ENCODE measurements at places on chromosomes 16 and 17. TPM values are rescaled to one million over a fixed set of nuclear protein-coding genes. Genes with fewer than 3 reads are reported as not detected.

CCNF gene
- 74.5 TPM for total RNA-seq

- H3K4me3 ChIP-seq = no peak overlapping the region
- H3K4me1 ChIP-seq = peaks cover 13% of the 10 kb centered on the region
Observed at GRCh38 chr17:46776298-46777005, 42.0 kb downstream of the WNT3 start.

GRCh38 chr17:45129426-45129939 lies 2.8 kb downstream of the PLCD3 start:
- no peak overlapping the region for H3K27ac ChIP-seq
- no peaks in the 10 kb centered on the region for H3K36me3 ChIP-seq
- DNase-seq = no peak
- H3K27me3 ChIP-seq = peaks cover 9% of the 10 kb centered on the region
- H3K4me3 ChIP-seq = no peak overlapping the region

GRCh38 chr16:964356-965035 lies 6.3 kb downstream of the LMF1 start:
- H3K27ac ChIP-seq = peak overlapping the region; percentile 98
- peak; percentile 86 for DNase-seq
- no peaks in the 10 kb centered on the region for H3K27me3 ChIP-seq
- peaks cover 40% of the 10 kb centered on the region for H3K36me3 ChIP-seq
- peaks cover 48% of the 10 kb centered on the region for H3K4me1 ChIP-seq

GRCh38 chr17:79737046-79737921 lies 6.5 kb downstream of the ENPP7 start:
- peaks cover 20% of the 10 kb centered on the region for H3K27me3 ChIP-seq
- H3K27ac ChIP-seq = no peak overlapping the region
- H3K36me3 ChIP-seq = no peaks in the 10 kb centered on the region
- H3K4me1 ChIP-seq = peaks cover 11% of the 10 kb centered on the region

- H3K27ac ChIP-seq = no peak overlapping the region
- H3K27me3 ChIP-seq = no peaks in the 10 kb centered on the region
- H3K36me3 ChIP-seq = no peaks in the 10 kb centered on the region
Observed at GRCh38 chr16:60414613-60415012, 1621.6 kb downstream of the CDH8 start.

KRT27 gene
- total RNA-seq = not detected

DNA sequence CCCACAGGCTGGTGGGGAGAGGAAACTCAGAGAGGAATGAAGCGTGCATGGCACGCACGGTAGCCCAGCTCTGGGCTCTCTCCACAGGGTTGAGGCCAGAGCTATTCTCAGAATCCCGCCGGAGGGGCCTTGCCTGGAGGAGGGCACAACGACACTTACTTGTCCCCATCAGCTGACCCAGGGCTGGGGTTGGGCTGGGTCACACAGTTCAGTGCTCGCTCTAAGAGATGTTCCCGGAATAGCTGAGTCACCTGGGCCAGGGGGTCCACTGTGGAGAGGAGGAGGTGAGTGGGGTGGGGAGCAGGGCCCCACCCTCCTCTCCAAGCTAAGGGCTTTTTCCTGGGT lies 21.8 kb downstream of the SREBF1 start:
- no peaks in the 10 kb centered on the region for H3K27me3 ChIP-seq
- peaks cover 28% of the 10 kb centered on the region for H3K4me1 ChIP-seq
- no peak for DNase-seq

GRCh38 chr16:76183647-76184046 lies 93.6 kb upstream of the CNTNAP4 start:
- no peaks in the 10 kb centered on the region for H3K36me3 ChIP-seq
- DNase-seq = no peak
- no peaks in the 10 kb centered on the region for H3K27me3 ChIP-seq
- no peaks in the 10 kb centered on the region for H3K4me1 ChIP-seq
- no peak overlapping the region for H3K4me3 ChIP-seq

- no peak overlapping the region for H3K27ac ChIP-seq
- H3K27me3 ChIP-seq = peaks cover 20% of the 10 kb centered on the region
- no peaks in the 10 kb centered on the region for H3K36me3 ChIP-seq
- no peaks in the 10 kb centered on the region for H3K4me1 ChIP-seq
Observed at GRCh38 chr16:21214086-21214485, 2.7 kb upstream of the ZP2 start.

DNA sequence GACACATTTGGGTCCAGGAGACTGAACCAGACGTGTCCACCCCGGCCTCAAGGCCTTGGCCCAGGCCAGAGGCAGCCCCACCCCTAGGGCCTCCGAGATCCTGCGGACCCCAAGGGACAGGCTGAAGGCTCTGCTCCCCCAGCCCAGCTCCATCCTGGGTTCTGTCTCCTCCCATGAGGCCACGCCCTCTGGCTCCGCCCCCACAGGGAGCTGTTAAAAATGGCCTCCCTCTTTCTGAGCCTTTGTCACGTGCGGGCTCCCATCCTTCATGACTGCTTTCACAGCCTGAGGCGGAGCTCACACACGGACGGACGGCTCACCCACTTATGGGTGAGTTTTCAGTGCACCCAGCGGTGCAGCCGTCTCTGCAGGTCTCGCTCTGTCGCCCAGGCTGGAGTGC lies 6.5 kb upstream of the CACNA1H start:
- peaks cover 1% of the 10 kb centered on the region for H3K27me3 ChIP-seq
- no peak overlapping the region for H3K4me3 ChIP-seq
- no peak for DNase-seq
- no peak overlapping the region for H3K27ac ChIP-seq

PPY gene
- total RNA-seq = not detected

- peak overlapping the region; percentile 97 for H3K27ac ChIP-seq
- peaks cover 53% of the 10 kb centered on the region for H3K4me1 ChIP-seq
- peaks cover 73% of the 10 kb centered on the region for H3K36me3 ChIP-seq
- peak overlapping the region; percentile 98 for H3K4me3 ChIP-seq
- H3K27me3 ChIP-seq = no peaks in the 10 kb centered on the region
Observed at GRCh38 chr17:16439811-16440351, 24.5 kb downstream of the TRPV2 start.

NPIPA7 gene
- total RNA-seq = 3.6 TPM

KRTAP2-3 gene
- total RNA-seq = not detected

DNA sequence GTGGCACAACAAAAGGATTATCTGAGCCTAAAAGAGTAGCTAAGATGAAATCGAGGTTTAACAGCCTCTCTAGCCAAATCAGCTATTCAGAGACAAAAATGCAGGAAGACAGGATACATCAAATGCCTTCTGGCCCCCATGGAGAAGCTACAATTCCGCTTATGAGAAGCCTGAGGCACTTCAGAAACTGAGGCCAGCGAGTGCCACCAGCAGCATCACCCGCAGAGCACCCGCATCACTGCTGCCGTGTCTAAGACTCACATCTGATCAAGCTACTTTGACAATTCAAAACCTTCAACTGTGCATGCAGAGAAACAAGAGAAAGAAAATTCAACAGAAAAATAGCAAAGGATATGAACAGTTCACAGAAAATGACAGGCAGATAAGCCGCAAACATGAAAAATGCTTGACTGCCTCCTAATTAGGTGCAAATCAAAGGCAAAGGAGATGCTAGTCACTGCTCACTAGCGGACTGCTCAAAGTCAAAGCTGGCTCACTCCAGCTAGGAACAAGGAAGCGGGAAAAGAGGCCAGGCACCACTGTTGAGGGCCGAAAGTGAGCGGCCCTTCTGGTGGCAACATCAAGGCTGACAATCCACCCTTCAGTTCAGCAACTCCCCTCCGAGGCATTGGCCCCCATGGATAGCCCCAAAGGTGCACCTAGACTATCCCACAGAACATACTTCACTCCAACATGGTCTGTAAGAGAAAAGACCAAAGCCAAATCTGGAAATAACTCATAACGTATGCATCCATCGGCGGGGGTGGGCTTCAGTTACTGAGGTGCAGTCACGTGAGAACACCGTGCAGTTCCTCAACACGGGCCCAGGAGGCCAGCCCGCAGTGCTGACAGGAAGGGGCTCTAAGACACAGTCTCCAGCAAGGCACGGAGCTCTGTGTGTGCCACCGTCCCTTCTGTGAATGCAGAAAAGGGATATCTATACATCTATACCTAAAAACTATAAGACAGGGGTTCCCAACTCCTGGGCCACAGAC lies 12.0 kb downstream of the MTHFSD start:
- no peak overlapping the region for H3K27ac ChIP-seq
- no peak overlapping the region for H3K4me3 ChIP-seq
- no peaks in the 10 kb centered on the region for H3K27me3 ChIP-seq
- no peak for DNase-seq
- H3K36me3 ChIP-seq = peaks cover 39% of the 10 kb centered on the region

DNA sequence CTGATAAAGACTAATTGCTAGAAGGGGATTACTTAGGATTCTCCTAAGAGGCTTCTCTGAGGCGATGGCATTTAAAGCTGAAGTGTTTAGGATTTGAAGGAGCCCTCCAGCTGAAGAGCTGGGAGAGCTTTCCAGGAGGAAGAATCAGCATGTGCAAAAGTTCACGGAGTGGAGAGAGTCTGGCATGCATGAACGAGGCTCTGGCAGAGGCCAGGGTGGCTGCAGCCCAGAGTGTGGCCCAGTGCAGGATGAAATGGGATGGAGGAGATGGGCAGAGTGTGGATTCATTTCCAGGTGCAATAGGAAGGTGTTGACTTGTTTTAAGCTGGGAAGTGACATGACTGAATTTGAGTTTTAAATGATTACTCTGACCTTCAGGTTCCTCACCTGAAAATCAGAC lies 249.0 kb upstream of the CCL2 start:
- H3K27me3 ChIP-seq = peaks cover 12% of the 10 kb centered on the region
- no peak overlapping the region for H3K4me3 ChIP-seq
- no peaks in the 10 kb centered on the region for H3K4me1 ChIP-seq
- no peaks in the 10 kb centered on the region for H3K36me3 ChIP-seq
- no peak for DNase-seq
- no peak overlapping the region for H3K27ac ChIP-seq

CES5A gene
- not detected for total RNA-seq

ST3GAL2 gene
- 22.7 TPM for total RNA-seq

GRCh38 chr17:5826384-5826783 lies 242.1 kb upstream of the NLRP1 start:
- H3K4me3 ChIP-seq = no peak overlapping the region
- DNase-seq = no peak
- H3K27ac ChIP-seq = no peak overlapping the region
- no peaks in the 10 kb centered on the region for H3K36me3 ChIP-seq

TBC1D3B gene
- 6.8 TPM for total RNA-seq

DNA sequence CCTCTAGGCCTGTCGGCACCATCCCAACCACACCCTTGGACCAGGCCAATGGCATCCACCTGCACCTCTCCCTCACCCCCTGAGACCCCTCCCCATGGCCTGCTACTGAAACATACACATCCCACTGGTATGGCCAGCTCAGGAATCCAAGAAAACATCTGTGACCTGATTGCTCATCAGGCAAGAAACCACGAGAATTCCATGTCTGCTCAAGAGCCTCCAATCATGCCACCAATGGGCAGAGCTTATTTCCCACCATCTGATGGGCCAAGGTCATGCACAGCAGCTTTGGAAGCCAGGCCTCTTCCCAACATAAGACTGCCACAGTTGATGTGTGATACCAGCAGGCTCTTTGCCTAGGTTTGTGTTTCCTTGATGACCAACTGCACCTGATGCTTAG lies 190.1 kb downstream of the C16orf78 start:
- no peak for DNase-seq
- H3K36me3 ChIP-seq = no peaks in the 10 kb centered on the region
- H3K4me1 ChIP-seq = no peaks in the 10 kb centered on the region
- H3K4me3 ChIP-seq = no peak overlapping the region
- no peaks in the 10 kb centered on the region for H3K27me3 ChIP-seq

GRCh38 chr17:82281076-82281475 lies 7.6 kb upstream of the CSNK1D start:
- H3K36me3 ChIP-seq = no peaks in the 10 kb centered on the region
- no peak overlapping the region for H3K27ac ChIP-seq
- peak; percentile 32 for DNase-seq

COX6A2 gene
- total RNA-seq = not detected
